ENCODE measurements at places on chromosomes 2 and 18.

GRCh38 chr2:48600917-48601316 is 16.7 kb upstream of the GTF2A1L start:
- no peaks in the 10 kb centered on the region for H3K4me1 ChIP-seq
- no peak for DNase-seq
- no peak overlapping the region for H3K27ac ChIP-seq
- no peak overlapping the region for H3K4me3 ChIP-seq

- DNase-seq: no peak
- H3K36me3 ChIP-seq: no peaks in the 10 kb centered on the region
- no peaks in the 10 kb centered on the region for H3K4me1 ChIP-seq
- no peak overlapping the region for H3K4me3 ChIP-seq
- H3K27ac ChIP-seq: no peak overlapping the region
Observed at GRCh38 chr18:74333091-74333490, 17.5 kb downstream of the C18orf63 start.

DNA sequence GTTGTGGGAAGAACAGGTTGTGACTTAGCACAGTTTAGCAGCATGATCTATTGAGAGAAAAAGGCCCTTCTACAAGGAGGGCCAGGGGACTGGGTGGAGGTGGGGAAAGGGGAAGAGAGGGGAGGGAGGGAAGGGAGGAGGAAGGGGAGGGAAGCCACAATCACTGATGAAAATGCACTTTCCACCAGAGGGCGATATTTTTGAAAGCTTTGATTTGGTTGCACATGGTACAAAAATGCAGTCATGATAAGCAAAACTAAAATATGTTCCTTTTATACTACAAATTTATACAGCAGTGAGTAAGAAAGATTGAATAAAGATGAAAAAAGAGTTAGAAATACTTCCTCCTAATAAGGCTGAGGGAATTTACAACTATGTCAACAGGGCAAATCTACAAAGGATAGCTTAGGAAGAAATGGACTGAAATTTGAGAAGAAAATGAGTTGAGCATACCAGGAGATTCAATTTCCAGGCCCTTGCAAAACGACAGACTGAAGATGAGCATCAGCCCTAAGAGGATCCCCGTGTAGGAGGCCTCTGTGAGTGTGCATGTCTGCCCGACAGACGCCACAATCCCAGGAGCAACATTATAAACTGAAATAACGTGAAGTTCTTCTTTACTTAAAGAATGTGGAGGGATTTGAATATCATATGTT is 17.2 kb downstream of the SH3YL1 start:
- no peaks in the 10 kb centered on the region for H3K4me1 ChIP-seq
- no peaks in the 10 kb centered on the region for H3K27me3 ChIP-seq
- H3K36me3 ChIP-seq: no peaks in the 10 kb centered on the region
- no peak for DNase-seq

GRCh38 chr2:42012137-42012536 is 35.7 kb upstream of the PKDCC start:
- H3K27me3 ChIP-seq: no peaks in the 10 kb centered on the region
- DNase-seq: no peak
- no peak overlapping the region for H3K27ac ChIP-seq
- no peaks in the 10 kb centered on the region for H3K4me1 ChIP-seq
- no peak overlapping the region for H3K4me3 ChIP-seq
- H3K36me3 ChIP-seq: no peaks in the 10 kb centered on the region

DNA sequence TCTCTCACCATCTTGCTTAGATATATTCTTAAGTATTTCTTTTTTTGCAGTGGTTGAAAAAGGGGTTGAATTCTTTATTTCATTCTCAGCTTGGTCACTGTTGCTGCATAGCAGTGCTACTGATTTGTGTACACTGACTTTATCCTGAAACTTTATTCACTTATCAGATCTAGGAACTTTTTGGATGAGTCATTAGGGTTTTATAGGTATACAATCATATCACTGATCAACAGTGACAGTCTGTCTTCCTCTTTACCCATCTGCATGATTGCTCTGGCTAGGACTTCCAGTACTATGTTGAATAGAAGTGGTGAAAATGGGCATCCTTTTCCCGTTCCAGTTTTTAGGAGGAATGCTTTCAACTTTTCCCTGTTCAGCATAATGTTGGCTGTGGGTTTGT is 6.5 kb downstream of the STARD6 start:
- H3K36me3 ChIP-seq: no peaks in the 10 kb centered on the region
- no peak overlapping the region for H3K27ac ChIP-seq
- H3K4me3 ChIP-seq: no peak overlapping the region
- H3K4me1 ChIP-seq: no peaks in the 10 kb centered on the region

- peak; percentile 3 for DNase-seq
- H3K27me3 ChIP-seq: no peaks in the 10 kb centered on the region
Observed at GRCh38 chr18:53018791-53019190, 678.8 kb downstream of the DCC start.

DNA sequence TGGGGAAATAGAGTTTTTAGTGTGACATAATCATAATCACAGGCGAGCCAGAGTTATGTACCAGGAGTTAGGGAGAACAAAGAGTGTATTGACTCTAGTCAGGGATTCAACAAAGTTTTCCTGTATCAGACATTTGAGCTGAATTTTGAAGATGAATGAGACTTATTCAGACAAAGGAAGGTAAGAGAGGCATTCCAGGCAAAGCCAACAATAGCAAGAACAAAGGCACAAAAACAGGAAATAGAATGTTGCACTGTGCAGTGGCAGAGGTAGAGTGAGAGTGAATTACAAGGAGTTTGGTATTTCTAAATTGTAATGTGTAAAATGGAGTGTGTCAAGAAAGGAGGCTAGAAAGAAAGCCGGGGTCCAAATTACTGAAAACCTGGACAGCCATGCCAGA is 156.2 kb downstream of the CCDC148 start:
- DNase-seq: no peak
- no peaks in the 10 kb centered on the region for H3K4me1 ChIP-seq
- H3K27ac ChIP-seq: no peak overlapping the region

DNA sequence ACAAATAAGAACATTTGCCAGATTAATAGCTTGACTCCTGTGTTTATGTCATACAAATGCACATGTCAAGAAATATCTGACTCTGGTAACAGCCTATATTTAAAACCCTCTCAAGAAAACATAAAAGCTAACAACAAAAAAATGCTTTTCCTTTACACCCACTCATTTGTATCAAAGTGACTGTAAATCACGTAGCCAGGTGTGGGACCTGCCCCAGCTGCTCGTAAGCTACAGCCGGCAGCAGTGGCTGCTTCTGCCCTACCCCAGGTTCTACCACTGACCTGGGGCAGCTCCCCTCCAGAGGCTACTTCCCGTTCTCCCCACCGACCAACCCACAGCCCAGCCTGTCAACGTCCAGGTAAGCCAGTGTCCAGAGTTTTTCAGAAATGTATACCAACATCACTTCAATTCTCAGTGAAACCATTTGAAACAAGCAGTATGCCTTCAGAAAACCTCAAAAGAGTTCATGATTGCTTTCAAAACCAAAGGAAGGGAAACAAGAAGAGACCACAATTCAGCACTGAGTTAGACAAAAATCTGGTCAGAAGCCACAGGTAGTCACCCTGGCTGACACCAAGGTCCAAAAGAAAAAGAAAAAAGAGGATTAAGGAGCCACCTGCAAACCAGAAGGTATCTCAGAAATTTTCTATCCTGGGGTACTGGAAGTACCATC is 40.4 kb downstream of the KIDINS220 start:
- no peak overlapping the region for H3K27ac ChIP-seq
- no peak overlapping the region for H3K4me3 ChIP-seq
- H3K27me3 ChIP-seq: no peaks in the 10 kb centered on the region
- no peak for DNase-seq

DNA sequence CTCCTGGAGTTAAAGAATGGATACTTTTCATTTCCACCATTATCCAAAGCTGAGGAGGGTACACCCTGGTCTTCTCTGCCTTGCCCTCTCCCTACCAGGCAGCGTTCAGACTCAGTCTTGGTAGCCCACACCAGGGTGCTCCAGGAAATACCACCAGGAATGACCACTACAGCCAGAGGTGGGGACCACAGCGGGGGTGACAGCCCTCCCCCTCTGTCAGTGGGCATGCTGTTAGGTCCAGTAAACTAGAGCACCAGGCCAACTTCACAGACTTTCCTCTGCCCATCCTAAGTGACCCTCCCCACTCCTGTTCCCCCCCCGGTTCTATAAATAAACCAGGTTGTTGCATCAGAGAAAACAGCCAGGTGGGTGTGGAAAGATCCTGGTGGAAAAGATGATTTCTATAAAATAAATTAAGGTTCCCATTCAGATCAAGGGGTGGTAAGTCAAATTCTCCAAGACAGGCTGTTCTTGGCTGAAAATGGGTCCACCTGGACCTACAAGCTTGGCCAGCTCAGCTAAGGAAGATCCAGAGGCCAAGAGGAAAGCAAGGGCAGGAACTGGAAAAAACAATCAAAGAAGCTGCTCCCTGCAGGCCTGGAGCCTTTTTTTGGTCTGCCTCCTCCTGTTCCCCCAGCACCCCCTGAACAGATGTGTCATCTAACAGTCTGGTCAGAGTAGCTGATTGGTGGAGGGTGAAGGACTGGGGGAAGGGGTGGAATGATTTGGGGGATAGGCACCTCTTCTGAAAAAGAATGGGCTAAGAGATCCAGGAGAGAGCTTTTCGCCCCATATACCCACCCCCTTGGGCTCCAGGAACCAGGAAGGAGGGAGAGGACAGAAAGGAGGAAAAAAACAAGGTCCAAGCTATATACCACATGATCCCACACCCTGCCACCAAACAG is 2.3 kb downstream of the RAB11FIP5 start:
- peak overlapping the region; percentile 13 for H3K4me3 ChIP-seq
- no peak overlapping the region for H3K27ac ChIP-seq
- peaks cover 13% of the 10 kb centered on the region for H3K4me1 ChIP-seq
- no peak for DNase-seq
- peaks cover 75% of the 10 kb centered on the region for H3K27me3 ChIP-seq

- no peak overlapping the region for H3K4me3 ChIP-seq
- no peak for DNase-seq
- H3K27me3 ChIP-seq: no peaks in the 10 kb centered on the region
- no peaks in the 10 kb centered on the region for H3K36me3 ChIP-seq
Observed at GRCh38 chr18:13930964-13931363, 15.6 kb upstream of the MC2R start.

DNA sequence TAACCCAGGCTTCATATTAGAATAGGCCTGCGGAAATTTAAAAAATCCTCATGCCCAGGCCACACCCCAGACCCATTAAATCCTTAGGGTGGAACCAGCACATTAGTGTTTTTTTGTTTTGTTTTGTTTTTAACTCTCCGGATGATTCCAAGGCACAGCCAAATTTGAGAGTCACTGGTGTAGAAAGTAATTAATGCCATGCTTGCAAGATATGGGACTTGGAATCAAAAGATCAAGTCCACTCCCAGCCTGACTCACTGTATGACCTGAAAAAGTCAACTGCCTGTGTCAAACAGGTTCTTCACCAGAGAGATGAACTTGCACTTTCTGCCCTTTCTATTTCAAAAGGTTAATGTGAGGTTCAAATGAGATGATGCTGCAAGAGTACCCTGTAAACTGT is 310.3 kb upstream of the LYPD1 start:
- no peak for DNase-seq
- no peaks in the 10 kb centered on the region for H3K36me3 ChIP-seq
- H3K27me3 ChIP-seq: no peaks in the 10 kb centered on the region
- no peaks in the 10 kb centered on the region for H3K4me1 ChIP-seq

DNA sequence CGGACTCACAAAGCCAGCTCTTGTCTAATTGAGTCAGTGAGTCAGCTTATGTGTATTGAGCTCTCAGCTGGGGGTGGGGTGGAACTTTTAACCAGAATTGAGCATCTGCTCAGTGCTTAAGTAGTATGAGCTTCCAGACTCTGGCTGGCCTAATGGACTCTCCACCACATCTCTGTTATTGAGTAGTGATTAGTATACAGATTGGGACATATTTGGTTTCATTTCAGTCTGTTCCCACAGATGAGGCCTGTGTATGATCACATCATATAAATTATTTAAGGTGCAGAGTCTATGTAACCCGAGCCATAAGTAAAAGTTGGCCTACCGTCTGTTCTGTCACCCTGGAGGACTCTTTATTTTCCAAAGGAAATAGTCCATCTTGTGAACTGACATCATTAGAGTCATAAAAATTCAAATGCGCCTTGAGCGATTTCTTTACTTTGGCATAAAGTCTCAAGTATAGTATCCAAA is 152.1 kb downstream of the THSD7B start:
- DNase-seq: peak; percentile 8
- no peaks in the 10 kb centered on the region for H3K36me3 ChIP-seq
- no peak overlapping the region for H3K27ac ChIP-seq
- H3K4me1 ChIP-seq: no peaks in the 10 kb centered on the region
- no peak overlapping the region for H3K4me3 ChIP-seq

- H3K27me3 ChIP-seq: no peaks in the 10 kb centered on the region
- H3K27ac ChIP-seq: no peak overlapping the region
- H3K4me3 ChIP-seq: no peak overlapping the region
Observed at GRCh38 chr2:4827836-4828235, 864.3 kb upstream of the SOX11 start.

DNA sequence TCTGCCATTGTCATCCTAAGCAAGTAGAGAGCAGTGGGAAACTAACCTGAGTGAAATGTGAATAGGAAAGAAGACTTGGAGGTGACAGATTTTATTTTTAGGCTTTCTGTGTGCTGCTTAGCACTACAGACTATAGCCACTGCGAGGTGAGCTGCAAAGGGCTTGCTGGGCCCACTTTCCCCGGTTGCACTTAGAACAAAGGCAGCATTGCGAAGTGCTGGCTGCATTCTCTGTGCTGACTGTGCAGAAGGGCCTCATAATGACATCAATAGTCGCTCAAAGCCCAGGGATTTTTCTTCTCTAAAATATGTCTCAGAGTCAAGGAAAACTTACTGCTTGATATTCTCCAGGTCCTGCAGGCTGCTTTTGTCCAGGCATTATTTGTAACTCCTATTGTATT is 592.1 kb downstream of the TDRD15 start:
- no peak overlapping the region for H3K4me3 ChIP-seq
- no peaks in the 10 kb centered on the region for H3K27me3 ChIP-seq
- peaks cover 6% of the 10 kb centered on the region for H3K4me1 ChIP-seq
- H3K36me3 ChIP-seq: no peaks in the 10 kb centered on the region

DNA sequence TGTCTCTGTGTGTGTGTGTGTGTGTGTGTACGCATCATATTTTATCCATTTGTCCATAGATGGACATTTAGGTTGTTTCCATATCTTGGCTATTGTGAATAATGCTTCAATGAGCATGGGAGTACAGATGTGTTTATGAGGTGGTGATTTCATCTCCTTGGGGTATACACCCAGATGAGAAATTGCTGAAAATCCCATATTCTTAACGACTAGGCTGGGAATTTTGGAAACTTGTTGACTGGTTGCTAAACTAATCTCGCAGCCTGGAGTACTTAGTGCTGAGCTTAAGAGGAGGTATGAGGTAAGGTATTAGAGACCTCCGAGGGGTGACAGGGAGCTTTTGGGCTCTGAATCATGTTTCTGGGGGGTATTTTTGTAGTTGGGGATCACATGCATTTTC is 66.0 kb upstream of the SPRED2 start:
- no peak overlapping the region for H3K27ac ChIP-seq
- H3K4me3 ChIP-seq: no peak overlapping the region
- no peak for DNase-seq
- H3K36me3 ChIP-seq: no peaks in the 10 kb centered on the region
- no peaks in the 10 kb centered on the region for H3K27me3 ChIP-seq
